ENCODE measurements at places on chromosomes 6 and 20.

DNA sequence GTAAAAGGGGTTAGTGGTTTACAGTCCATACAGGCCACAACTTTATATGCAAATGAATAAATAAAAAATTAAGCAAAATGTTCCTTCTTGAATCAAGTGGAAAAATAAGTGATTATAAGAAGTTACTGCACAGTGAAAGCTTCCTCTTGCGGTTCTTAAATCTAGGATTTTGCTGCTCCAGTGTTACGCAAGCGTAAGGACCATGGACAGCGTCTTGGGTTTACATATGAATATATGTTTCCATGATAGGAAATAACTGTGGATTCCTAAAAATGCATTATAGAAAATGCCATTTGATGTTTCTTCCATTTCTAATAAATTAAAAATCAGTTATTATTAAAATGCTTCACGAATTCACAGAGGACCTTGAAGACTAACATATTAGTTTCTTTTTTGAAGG, 176.6 kb upstream of the POU3F2 start:
- peak; percentile 36 for DNase-seq

DNA sequence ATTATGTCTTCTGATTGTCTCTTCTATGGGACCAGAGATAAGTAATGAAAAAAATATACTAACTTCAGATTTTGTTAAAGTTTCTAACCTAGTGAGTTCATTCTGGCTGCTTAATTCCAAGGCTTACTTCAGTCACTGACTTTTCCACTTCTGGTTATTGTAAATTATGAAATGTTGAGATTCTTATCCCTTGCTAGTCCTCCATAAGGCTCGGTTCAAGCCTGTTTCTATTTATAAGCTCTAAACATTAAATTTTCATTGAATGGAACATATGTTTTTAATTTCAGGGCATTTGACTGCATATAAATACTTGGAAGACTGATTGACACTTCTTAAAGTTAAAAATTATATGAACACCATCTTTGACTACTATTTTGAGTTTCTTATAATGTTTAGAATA, 23.6 kb upstream of the NKAIN2 start:
- no peak for DNase-seq

DNA sequence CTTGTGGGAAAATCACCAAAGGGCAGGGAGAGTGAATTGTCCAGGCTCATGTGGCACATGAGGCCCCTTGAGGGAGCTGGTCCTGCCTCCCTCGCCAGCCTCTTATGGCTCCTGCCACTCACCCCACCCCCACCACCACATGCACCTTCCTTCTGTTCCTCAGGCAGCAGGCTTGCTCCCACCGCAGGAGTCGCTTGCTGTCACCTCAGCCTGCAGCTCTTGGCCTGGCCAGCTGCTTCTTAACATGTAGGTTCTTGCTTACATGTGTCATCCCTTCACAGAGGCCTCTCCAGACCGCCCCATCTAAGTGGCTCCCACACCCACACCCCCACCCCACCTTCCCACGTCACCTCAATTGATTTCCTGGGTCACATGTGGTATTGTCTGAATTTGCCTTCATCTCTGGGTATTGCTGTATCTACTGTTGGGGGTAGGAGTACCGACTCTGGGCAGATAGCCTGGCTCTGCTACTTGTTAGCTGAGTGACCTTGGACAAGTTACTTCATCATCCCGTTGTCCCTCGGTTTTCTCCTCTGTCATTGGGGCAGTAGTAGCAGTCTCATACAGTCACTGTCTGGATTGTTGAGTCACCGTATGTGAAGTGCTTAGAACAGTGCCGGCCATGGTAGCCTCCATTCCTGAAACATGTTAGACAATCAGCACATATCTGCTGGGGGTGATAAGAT, 41.7 kb downstream of the SLC9A8 start:
- DNase-seq = no peak

GRCh38 chr6:32968093-32968866, at the start of gene BRD2:
Gene BRD2 (plus strand): TSS chr6:32968594. CDS start chr6:32972899, 4,305 bp downstream.
- DNase-seq = peak; percentile 94

- DNase-seq = no peak
Observed at GRCh38 chr6:136676075-136676474, 116.2 kb downstream of the MAP3K5 start.

GRCh38 chr6:50451826-50452400, 261.4 kb upstream of the TFAP2D start:
- DNase-seq = peak; percentile 90

- no peak for DNase-seq
Observed at GRCh38 chr20:44212792-44213191, 2.2 kb upstream of the OSER1 start.

- DNase-seq = no peak
Observed at GRCh38 chr20:44781118-44781517, 29.2 kb downstream of the RIMS4 start.

DNA sequence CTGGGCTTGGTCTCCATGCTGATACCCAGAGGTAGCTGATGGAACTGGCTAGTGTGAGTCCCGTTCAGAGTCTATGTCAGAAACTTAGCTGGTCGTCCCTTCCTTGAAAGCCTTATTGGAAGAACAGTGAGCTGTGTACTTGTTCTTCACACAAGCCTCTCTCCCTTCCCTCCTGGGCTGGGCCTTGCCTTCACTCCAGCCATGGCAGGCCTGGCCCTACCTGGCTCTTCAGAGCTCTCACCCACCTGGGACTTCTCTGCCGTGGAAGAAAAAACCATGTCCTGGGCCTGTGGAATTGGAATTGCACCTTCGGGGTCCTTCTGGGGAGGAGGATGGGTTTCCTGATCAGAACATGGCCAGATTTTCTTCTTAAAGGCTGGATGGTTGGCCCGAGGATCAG, 20.3 kb upstream of the ZNF831 start:
- no peak for DNase-seq

DNA sequence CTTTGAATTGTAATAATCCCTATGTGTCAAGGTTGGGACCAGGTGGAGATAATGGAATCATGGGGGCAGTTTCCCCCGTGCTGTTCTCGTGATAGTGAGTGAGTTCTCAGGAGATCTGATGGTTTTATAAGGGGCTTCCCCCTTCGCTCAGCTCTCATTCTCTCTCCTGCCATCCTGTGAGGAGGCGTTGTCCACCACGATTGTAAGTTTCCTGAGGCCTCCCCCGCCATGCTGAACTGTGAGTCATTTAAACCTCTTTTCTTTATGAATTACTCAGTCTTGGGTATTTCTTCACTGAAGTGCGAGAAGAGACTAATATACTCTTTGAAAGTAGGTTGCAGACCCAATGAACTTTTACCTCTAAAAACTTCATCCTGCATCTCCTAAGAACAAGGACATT, 39.2 kb upstream of the KCNG1 start:
- DNase-seq = no peak

GRCh38 chr6:135750081-135750480, 101.4 kb upstream of the PDE7B start:
- DNase-seq = no peak

DNA sequence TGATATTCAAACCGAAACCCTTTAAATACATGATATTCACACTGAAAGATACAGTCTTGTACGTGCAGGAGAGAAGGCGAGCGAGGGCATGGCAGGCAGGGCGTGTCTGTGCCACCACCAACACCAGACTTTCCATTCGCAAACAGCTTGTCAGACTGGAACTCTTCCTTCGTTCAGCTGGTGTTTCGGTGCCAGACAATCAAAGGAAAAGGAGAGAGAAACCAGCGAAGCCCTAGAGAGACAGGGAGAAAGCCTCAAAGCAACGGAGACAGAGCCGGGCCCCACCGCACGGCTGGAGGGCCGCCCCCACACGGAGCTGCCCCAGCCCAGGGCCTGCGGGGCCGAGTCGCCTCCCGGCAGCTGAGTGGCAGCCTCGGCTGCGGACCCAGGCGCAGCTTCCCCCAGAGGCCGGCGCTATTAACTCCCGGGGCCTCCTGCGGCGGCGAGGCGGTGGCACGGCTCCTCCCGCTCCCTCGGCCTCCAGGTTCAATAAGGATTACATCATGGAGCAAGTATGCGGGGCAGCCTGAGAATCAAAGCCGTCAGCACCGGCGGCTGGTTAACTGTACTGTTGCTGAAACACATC, 32.1 kb upstream of the NR2E1 start:
- no peak for DNase-seq

- no peak for DNase-seq
Observed at GRCh38 chr6:42279144-42279781, 61.6 kb upstream of the MRPS10 start.

- DNase-seq = no peak
Observed at GRCh38 chr6:126941751-126942150, 176.7 kb upstream of the RSPO3 start.

GRCh38 chr6:106084989-106085691, 996 bp upstream of the PRDM1 start:
- peak; percentile 44 for DNase-seq

DNA sequence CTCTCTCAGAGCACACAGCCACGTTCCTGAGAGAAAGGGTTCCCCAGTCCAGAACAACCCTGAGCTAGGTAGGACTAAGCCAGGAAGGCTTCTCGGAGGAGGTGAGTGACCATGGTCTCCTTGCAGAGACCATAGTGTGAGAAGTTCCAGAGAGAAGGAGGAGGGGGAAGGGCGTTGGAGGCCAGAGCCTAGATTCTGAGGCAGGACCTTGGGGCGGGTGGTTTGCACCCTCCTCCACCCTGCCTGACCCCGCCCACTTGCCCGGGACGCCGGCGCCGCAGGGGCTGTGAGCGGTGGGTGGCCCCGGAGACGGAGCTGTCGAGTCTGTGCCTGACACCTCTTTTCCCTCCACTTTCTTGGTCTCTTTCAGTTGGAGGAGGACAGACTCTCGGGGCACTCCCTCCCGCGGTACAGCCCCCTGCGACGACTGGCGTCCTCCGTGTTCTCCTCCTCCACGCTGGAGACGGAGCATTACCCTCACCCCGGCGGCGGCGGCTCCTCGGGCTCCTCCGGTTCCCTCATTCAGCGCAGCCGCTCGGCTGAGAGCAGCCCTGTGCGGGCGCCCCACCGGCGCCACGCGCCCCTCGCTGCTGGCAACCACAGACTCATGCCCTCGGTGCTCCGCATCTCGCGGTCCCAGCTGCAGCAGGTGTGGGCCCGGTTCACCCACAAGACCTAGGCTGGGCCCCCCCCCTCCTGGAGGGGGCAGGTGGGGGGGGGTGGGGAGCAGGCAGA, 26.2 kb downstream of the TTBK1 start:
- no peak for DNase-seq

GRCh38 chr6:83126807-83127206, 59.3 kb downstream of the DOP1A start:
- no peak for DNase-seq

- no peak for DNase-seq
Observed at GRCh38 chr6:75429061-75429703, 64.4 kb downstream of the FILIP1 start.

- DNase-seq = no peak
Observed at GRCh38 chr6:14089224-14089623, 28.3 kb upstream of the CD83 start.

GRCh38 chr20:63322146-63322932, 29.4 kb downstream of the COL20A1 start:
- DNase-seq = no peak

GRCh38 chr20:31840906-31841816, 4.2 kb downstream of the FOXS1 start:
- no peak for DNase-seq

DNA sequence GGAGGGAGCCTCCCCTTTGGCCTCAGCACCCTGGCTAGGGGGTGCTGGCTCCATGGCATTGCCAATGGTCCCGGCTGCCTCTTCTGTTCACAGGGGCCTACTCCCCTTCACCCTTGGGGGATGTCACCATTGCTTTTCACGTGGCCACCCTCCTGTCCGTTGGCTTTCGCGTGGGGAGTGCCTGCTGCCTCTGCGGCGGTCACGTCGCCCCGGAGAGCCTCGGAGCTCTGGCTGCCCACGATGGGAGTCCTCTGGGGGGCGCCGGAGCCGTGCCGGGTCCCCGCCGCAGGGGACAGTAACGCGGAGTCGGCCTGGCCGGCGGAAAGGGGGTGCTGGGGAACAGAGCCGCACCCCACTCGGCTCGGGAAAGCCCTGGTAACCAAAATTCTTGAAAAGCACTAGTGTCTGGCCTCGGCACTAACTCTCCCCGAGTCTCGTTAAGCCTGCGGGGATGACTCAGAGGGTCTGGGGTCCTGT, 661 bp upstream of the HEBP2 start:
- no peak for DNase-seq

All from foreskin melanocyte (primary cell).